Stimulated activated naive CD4-positive, alpha-beta T cell (primary cell): ENCODE measurements at places on chromosomes 11 and 22.

GRCh38 chr11:36631774-36632173 lies 33.7 kb upstream of the RAG2 start:
- no peak for DNase-seq

DNA sequence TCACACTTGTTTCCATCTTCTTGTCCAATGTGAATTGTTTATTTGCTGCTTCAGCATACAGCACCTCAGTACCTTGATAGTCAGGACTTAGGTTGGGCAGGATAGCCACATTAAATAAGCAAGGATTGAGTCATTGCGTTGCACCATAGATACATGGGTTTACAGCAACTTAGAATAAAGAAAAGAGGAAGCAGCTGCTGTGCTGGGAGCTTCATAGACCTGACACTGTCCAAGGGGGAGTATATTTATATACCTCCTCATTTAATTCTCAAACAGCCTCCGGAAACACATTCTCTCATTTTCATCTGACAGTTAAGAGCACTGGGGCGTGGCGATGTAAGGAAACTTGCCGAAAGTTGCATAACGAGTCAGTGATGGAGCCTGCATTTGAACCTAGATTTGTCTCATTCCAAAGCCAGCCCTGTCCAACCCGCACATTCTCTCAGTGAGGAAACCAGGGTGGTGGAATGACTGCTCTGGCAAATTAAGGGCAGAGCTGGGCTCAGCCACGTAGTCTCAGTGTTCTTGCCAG lies 42.2 kb downstream of the UBASH3B start:
- peak; percentile 71 for DNase-seq

GRCh38 chr11:44279483-44279882 lies 30.5 kb downstream of the ALX4 start:
- no peak for DNase-seq

DNA sequence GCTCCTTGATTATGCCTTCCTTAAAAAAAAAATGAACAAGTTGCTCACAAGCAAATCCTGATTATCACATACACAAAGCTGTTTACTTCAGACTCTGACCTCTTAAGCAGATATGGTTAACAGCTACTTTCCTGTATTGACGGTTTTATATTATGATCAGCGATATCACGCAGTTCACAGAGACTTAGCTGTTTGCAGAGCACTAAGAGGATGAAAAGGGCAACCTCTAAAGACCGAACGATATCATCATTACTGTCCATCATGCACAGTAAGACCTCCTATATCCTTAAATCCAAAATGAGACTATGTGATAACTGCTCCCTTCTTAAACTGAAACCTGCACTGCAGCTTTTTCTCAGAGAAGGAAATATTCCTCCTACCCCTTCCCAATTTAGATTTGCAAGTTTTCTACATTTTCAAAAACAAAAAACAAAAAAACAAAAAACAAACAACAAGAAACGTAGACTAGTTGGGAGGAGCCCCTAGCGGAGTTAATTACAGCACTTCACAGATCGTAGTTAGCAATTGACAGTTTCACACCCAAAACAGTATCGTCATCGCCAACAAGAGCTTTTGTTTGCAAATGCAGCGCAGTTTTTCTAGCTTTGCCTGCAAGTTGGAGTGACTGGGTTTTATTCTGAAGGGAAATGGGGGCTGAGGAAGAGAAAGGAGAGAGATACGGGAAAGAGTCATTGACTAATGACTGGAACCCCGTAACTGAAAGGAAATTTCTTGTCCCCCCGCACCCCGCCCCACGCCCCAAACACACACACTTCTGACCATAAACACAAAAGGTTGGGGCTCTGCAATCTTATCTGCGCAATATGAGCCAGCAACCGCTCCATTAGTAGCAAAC lies 1.2 kb downstream of the DDX6 start:
- DNase-seq, result peak; percentile 45

- DNase-seq, result no peak
Observed at GRCh38 chr22:42918500-42918899, 61.4 kb upstream of the ARFGAP3 start.

GRCh38 chr11:70314730-70315129 lies 44.2 kb downstream of the PPFIA1 start:
- DNase-seq, result no peak

DNA sequence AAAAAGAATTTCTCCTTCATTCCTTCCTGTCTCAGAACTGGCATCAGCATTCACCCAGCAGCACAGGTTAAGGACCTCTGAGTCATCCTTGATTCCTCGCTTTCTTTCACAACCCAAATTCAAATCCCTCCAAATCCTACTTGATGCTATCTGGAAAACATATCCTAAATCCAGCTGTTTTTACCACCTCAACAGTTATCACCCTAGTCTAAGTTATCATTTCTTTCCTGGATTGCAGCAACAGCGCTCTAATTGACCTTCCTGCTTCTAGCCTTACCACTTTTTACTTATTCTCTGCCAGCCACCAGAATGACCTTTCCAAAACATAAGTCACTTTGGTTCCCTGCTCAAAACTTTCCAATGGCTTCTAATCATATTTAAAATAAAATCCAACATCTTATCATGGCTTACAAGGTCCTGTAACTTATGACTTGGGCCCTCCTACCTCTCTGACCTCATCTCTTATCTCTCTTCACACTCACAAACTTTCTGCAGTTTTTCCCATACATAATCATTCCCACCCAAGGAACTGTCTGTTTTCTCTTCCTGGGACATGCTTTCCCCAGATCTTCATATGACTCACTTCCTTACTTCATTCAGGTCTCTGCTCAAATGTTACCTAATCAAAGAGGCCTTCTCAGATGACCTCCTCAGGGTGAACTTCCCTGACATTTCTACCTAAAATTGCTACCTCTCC lies 119.4 kb downstream of the TTC28 start:
- DNase-seq, result no peak

DNA sequence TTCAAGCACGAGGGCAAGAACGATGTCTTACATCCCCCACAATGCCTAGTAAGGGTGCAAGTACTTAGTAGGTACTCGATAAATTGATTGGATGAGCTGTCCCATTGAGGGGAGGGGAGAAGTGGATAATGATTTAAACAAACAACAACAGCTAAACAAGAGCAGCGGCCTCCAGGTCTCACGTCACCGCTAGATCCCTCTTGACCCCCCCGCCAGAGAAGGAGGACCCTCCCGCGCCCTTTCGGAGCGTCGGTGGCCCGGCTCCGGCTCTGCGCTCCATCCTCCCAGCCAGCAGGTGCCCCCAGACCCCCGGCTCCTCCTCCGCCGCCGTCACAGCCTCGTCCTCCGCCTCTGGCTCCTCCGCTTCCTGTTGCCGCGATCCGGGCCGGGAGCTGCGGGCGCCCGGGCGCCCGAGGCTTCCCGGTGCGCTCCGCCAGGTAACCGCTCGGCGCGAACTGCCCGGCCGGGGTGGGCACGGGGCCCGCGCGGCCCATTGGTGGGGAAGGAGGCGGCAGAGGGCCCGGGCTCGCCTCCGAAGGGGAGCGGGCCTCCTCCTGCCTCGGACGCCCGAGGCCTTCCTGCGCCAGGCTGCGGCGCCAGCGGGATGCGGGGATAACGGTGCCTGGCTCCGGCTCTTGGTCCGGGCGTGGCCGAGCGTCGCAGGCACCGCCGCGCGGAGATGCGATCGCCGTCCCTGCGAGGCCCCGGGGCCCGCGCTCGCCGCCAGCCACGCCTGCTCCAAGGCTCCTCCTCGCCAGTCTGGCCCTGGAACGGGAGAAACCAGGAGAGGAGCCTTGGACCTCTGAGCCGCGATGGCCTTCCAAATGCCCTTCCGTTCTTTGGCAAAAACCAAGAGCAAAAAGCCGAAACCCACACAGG lies at the start of gene TLCD5:
Gene TLCD5 (plus strand): TSS at position 368 of the 879 bp plus-strand sequence. CDS start 2,143 bp downstream, outside the sequence.
- no peak for DNase-seq

DNA sequence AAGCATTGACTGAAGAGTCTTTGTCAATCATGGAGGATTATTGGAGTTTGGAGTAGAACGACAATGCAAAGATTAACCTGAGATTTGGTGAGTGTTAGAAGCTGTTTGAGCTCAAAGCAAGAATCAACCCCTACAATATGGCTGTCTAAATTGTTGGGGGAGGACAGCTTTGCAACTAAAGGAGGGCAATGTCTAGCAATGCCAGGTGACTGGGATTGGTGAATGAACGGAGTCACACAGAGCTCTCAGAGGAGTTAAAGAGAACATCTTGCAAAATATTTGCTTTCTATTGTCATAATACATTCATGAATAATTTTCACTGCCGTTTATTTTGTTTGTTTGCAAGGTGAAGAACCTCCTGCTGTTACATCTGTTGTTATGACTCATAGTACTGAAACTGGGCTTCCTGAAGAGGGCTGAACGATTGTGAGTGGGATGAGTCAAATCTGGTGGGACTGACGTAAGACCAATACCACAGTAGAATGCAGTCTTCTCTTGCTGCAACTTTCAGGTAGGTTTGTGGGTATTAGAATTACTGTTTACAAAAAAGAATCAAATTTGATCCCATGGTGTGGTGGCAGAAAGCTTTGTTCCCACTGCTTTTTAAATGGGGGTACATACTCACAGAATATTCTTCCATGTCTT lies 281.9 kb downstream of the CADM1 start:
- DNase-seq, result no peak

DNA sequence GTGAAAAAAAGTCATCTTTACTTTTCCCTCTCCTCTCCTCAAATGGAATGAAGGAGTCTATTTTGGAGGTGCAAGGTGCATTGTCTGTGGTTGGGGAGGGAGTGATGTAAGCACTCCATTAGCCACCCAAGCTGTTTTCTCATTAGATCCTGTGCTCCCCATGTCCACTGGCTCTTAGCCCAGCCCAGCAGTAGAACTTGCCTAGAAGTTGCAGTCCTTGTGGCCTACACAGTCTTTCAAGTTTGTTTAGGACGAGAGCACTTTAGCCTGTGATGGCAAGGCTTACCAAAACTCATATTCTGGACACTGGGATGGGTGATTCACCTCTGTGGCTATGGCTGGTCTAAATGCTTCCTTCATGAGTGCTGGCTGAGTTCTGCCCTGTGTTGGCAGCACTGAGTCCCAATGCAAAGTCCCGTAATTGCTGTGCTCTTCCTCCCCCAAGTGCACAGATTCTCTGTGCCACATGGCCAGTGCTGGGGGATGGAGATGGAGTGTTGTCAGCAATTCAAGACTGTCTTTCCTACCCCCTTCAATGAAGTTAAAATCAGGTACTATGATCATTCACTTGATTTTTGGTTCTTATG lies 15.8 kb downstream of the SLC22A25 start:
- DNase-seq, result no peak

GRCh38 chr11:944711-945470 lies 19.2 kb downstream of the AP2A2 start:
- DNase-seq, result no peak

GRCh38 chr11:77069336-77069968 lies 2.7 kb downstream of the CAPN5 start:
- DNase-seq, result no peak

GRCh38 chr11:30861064-30861463 lies 274.9 kb upstream of the MPPED2 start:
- DNase-seq, result no peak

GRCh38 chr11:69881467-69882269 lies 62.5 kb upstream of the FGF3 start:
- no peak for DNase-seq

GRCh38 chr11:107999759-108000455 lies 8.8 kb upstream of the CUL5 start:
- DNase-seq, result no peak

- no peak for DNase-seq
Observed at GRCh38 chr11:13117344-13117743, 108.2 kb downstream of the RASSF10 start.

GRCh38 chr11:57458410-57459163 lies 1.7 kb upstream of the RTN4RL2 start:
- no peak for DNase-seq

DNA sequence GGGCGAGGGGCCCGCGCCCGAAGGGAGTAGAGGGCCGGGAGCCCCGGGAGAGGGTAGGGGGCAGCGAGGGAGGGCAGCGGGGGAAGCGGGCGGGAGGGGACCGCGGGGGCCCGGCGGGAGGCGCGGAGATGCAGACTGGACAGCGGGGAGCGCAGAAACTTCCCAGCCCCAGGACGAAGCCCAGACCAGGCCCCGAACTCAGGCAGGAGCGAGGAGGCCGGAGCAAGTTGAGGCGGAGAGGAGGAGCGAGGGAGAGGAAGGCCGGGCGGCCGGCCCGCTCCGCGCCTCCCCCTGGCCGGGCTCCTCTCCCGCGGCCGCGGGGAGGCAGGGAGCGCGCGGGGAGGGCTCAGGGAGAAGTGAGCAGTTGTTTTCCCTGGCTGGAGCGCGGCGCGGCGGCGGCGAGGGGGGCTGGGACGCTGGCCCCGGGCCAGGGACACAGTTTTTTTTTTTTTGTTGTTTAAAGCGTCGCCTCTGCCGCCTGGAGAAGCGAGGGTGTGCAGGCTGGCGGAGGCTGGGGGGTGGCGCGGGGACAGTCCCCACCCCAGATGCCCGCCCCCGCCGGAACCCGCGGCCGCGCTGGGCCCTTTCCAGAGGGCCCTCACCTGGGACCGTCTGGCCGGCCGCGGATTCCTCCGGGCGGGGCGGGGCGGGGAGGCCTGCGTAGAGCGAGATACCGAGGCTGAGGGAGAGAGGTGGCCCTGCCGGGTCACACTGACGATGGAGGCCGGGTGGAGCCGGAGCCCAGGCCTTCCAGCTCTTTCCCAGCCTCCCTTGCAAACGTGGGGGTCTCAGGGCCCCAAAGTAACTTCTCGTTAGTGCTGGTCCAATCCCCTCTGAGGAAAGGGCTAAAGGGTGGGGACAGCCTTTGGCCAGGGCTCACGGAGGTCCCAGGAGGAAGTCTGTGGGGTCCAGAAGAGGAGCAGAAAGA lies at the start of gene LTBP3:
Gene LTBP3 (minus strand): TSS at position 358 of the 928 bp plus-strand sequence. CDS start 400 bp downstream, outside the sequence.
- DNase-seq, result peak; percentile 55

- no peak for DNase-seq
Observed at GRCh38 chr11:94602430-94603372, 35.5 kb downstream of the PIWIL4 start.

DNA sequence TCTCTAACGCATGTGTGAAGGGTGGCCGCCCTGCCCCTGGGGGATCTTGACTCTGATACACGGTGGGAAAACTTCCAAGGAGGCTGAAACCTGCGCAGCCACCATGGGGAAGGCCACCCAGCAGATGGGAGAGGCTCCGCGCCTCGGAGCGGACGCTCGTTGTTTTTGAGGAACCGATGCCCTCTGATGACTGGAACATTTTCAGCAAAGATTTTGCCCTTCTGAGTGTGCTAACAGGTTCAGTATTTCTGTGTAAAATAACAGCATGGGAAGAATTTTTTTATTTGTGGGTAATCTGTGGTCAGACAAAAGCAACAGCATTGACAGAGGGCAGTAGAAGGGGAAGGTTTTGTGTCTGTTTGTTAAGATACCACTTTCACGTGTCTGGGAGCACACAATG lies 16.7 kb downstream of the MB start:
- DNase-seq, result no peak

DNA sequence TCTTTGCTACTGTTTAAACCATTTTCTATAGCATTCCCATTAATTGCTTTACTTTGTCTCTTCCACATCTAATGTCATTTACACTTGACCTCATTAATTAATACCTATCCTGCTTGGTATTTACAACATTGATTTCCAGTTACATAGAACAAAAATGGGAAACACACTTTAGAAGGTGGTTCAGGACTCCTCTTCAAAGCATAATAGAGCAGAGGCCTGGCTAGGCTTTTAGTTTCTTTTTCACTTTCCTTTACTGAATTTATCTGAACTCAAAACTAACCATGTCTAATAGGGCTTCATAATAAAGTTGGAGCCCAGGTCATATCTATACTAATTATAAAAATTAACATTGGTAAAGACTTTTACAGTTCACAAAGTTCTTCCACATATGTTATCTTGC lies 648.0 kb upstream of the KIRREL3 start:
- no peak for DNase-seq
